ENCODE measurements at places on chromosomes 7 and 10.

GRCh38 chr10:49282879-49283341 lies 16.1 kb upstream of the C10orf71 start:
- DNase-seq, result no peak

GRCh38 chr10:109029870-109030269 lies 893.4 kb downstream of the XPNPEP1 start:
- no peak for DNase-seq

DNA sequence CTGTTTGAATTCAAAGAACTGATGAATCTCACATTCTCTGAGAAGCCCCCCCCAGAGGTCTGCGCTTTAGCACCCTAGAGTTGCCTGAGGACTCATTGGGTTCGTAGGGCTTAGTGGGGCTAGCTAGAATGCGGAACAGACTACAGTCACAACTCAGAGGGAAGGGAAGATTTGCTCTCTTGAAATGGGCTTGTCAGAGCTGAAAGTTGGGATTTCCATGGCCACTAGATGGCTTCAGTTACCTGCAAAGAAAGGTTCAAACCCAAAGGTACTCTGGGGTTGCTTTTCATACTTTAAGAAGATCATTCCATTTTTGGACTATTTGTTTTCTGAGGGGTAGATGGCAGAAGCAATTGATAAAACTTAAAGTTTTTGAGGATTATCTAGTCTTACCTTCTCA lies 205.0 kb downstream of the BBS9 start:
- DNase-seq, result peak; percentile 21

DNA sequence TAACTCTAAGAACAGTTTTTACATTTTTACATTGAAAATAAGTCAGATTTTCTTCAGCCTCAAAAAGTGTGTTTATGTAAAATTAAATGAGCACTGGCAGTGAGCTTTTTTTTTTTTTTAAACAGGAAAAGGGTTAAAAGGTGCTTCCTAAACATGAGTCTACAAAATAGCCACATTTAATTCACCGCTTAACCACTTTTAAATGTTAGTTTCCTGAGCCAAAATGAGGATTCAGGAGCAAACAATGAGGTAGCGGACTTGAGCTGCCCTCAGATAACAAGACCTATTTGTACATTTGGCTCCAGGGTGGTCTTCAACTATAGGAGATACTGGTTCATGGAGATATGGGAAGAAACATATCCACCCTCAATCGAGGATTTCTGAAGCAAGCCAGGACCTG lies 22.8 kb downstream of the AKR1C3 start:
- DNase-seq, result no peak

GRCh38 chr10:117568334-117568733 lies 25.8 kb downstream of the EMX2 start:
- DNase-seq, result no peak

- DNase-seq, result no peak
Measured at GRCh38 chr10:43377424-43377883, 6.0 kb downstream of the FXYD4 start.

GRCh38 chr7:69510114-69510513 lies 88.2 kb upstream of the AUTS2 start:
- DNase-seq, result no peak

DNA sequence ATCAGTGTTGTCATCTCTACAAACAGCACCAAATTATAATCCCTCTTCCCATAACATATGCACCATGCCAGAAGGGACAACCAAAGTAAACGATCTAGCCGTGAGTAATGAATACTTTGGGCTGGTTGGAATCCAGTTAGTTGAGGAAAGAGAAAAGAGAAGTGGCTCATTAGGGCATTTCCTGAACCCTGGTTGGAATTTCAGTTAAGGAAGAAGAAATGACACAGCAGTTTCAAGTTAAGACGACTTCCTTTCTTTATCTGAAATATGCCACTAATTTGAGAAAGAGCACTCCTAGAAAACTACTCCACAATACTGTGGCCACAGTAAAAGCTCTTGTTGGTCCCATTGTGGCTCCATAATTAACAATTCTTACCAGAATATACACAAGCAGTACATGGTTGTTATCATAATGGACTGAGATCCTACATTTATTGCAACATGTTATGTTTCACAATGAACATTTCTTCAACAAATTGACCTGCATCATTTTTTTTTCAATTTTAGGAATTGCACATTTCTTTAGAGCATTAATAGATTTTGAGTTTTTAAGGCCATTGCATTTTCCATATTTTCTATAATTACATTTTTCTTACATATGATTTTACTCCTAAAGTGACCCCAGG lies at the start of gene TFEC:
Gene TFEC (minus strand): TSS at position 113 of the 626 bp plus-strand sequence. CDS start 46,322 bp downstream, outside the sequence.
- DNase-seq, result no peak

DNA sequence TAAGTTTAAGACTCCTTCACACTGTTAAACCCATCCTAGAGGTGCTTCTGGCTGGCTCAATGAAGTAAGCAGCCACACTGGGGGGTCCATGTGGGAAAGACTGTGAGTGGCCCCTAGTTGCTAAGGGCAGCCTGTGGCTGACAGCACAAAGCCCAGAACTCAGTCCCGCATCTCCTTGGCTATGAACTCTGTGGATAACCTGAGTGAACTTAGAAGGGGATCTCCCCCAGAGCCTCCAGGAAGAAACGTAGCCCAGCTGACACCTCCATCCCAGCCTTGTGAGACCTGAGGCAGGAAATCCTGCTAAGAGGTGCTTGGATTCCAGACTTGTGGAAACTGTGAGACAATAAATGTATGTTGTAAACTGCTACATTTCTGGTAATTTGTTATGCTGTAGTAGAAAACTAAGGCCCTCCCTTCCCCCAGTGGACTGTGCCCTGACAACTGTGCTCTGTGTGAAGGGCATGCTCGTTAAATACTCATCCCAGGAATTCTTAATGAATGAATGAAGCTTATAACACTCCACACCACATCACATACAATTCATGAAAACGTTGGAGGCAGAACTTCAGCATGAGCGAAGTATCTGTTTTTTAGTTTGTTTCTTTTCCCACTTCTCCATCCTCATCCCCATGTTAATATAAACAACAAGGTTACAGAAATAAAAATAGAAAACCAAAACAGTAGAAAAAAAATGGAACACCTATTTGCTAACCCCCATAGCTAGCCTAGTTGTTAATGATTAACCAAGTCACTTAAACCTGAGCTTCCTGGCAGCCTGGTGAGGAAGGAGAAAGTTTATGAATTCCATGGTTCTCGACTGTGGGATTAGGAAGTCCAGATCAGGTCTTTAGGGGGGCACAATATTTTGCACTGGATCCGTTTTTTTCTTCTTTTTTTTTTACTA lies 36.8 kb upstream of the AOAH start:
- no peak for DNase-seq

DNA sequence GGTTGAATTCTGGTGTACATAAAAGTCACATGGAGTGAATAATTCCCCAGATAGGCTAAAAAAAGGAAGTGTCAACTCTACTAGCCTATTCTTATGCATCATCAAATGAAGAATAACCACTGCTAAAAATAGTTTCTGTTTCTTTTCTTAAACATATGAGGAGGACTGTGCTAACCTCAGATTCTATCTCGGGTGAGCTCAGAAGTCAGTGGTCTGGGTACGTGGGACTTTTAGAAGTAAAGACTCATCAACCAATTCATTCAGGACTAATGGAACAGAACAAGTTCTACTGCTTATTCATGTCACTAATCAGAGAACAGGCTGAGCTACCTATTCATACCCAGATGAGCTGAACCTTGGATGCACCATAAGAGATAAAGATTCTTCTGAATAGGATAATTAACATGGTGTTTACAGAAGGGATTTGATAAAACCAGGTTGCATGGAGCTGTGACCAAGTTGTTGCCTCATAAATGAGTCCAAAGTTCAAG lies 9.5 kb upstream of the ASAH2 start:
- no peak for DNase-seq

DNA sequence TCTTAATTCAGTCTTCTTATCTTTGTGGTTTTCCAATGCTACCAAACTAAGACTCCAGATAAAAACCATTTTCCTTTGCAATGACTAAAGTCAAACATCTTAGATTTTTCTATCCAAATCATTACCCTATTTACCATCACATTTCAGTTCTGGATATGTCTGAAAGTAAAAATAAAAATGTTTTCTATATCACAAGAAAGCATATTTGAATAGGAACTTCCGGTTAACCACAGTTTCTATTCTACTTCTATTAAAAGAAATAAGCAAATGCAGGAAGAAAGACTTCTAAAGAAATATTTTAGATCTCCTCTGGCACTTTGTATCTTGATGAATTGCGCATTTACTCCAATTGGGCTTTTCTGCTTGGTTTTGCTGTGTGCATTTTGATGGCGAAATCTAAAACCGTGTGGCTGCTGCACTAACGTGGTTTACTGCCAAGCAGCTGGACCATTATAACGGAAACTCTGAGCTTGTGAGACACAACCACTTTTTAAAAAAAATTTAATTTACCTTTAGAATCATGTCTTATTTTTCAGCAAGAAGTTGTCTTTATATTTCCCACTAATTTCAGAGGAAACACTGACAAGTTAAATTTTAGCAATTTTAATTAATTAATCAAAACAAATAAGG lies 146.1 kb downstream of the VPS50 start:
- no peak for DNase-seq

- no peak for DNase-seq
Measured at GRCh38 chr7:106855540-106856132, 9.4 kb upstream of the PIK3CG start.

GRCh38 chr7:133576612-133577168 lies 323.8 kb downstream of the EXOC4 start:
- DNase-seq, result no peak

- no peak for DNase-seq
Measured at GRCh38 chr7:39332142-39332541, 234.1 kb upstream of the YAE1 start.

- DNase-seq, result no peak
Measured at GRCh38 chr7:156096771-156097538, 284.7 kb upstream of the SHH start.

GRCh38 chr7:22452142-22452959 lies 47.6 kb downstream of the STEAP1B start:
- DNase-seq, result no peak

DNA sequence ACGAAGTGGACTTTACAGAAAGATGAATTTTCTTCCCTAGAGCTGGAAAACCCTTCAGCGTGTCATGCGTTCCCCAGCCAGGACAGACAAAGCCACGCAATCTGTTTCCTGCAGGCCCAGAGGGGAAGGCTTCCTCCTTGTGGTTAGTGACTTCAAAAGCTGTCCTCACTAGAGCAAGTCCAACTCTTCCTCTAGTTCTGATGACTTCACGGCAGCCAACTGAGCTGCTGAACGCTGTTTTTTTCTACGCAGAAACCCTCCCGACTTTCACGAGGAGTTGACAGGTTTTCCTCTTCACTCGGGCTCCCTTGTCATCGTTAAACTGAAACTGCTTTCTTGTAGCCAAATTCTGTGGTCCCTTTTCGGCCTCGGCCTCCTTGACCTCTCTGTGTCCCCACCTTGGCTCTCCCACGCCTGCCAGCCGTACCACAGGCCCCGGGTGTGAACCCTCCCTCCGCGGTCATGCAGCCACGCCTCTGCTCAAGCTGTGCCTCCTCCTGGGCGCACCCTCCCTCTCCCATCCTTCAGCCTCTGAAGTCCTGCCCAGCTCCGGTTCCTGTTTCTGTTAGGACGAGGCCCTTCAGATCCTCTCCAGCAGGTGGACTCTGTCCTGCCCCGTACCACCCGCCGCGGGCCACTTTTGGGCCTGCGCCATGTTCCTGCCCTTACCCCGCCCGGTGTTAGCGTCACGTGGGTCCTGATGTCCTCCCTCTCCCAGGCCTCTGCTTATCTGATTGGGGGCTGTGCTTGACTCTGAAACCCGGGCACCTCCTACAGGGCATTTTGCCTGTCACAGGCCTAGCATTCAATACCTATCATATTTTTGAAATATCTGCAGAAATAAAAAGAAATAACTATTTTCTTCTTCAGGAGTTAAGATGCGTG lies 39.3 kb downstream of the CUX1 start:
- DNase-seq, result no peak

- no peak for DNase-seq
Measured at GRCh38 chr7:65938336-65938895, 43.6 kb downstream of the GUSB start.

GRCh38 chr7:6158424-6159096 lies 113.9 kb downstream of the CYTH3 start:
- DNase-seq, result no peak

GRCh38 chr7:143205560-143206293 lies 16.1 kb upstream of the TAS2R40 start:
- DNase-seq, result no peak

DNA sequence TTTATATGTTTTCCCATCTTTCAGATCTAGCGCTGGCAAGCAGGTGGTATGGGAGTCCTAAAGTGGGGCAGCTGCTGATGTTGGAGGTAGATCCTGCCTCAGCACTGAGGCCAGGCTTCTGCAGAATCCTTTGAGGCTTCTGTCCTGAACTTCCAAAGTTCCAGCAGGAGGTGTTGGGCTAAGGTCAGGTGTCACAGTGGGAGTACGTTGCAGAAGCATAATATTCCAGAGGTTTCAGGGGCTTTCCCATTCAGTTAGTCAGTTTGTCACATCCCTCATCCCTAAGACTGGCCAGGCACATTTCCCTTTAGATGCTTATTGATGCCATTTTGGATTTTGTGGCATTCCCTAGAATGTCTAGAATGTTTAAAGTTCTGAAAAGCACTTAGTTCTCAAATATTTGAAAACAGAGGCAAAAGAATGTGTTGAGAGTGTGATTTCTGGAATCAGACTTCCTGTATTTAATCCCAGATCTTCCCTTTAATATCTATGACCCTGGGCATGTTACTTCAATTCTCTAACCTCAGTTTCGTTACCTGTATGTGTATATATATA lies 319.1 kb upstream of the PHYHIPL start:
- no peak for DNase-seq

DNA sequence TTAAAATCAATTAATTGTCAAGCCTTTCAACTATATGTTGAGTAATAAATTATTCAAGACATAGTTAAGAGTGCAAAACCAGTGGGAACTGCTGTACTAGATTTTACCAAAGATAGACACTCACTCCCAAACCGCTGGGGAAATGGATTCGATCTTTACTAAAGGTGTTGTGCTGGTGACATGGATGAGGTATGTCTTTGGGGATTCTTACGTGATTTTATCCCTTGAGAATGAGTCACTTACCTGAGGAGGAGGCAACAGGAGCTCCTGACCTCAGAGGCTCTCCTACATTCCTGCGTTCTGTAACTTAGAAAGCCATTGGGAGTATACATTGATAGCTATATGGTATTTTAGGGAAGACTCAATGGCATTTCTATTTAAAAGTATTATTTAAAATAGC lies 165.5 kb downstream of the PKD1L1 start:
- no peak for DNase-seq

- DNase-seq, result no peak
Measured at GRCh38 chr10:71033396-71033980, 145.1 kb upstream of the PCBD1 start.

GRCh38 chr10:109203646-109204353 lies 719.5 kb downstream of the XPNPEP1 start:
- no peak for DNase-seq

DNA sequence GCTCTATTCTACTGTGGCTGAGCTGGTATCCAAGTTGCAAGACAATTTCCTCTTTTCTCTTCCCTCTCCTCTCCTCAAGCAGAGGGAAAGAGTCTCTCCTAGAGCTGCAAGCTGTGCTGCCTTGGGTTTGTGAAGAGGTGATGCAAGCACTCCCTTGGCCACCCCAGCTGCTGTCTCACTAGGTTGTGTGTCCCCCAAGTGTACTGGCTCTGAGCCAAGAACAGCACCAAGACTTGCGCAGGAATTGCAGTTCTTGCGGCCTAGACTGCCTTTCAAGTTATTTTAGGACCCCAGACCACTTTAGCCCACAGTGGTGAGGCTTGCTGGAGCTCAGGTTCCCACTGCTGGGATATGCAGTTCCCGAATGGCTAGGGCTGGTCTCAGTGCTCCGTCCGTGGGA lies 411.6 kb downstream of the DPP6 start:
- DNase-seq, result no peak

All from NCI-H1105 (cell line).